ENCODE measurements at places on chromosomes 3 and 15.
A peak's percentile ranks its signal among the peaks of the same experiment; 100 is the strongest.

DNA sequence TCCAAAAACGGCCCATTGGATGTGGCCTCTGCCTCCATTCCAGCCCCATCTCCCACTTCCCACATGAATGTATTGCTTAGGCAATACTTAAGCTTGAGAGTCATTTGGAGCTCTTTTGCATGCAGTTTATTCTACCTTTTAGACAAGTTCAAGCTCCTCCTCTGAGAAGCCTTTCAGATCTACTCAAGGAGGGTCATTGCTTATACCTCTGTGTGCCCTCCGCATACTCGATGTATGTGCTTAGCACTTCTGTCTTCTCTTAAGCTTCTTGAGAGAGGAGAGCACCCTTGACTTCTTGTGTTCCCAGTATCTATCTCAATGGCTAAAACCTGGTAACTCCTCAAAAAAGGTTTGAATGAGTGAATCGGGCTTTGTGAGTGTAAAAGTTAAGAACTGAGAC lies 6.6 kb upstream of the UBE3A start:
- DNase-seq, result no peak

- no peak for DNase-seq
Observed at GRCh38 chr3:197490098-197491058, 65.4 kb downstream of the BDH1 start.

- peak; percentile 18 for DNase-seq
Observed at GRCh38 chr15:23642413-23643044, 5.1 kb downstream of the MAGEL2 start.

DNA sequence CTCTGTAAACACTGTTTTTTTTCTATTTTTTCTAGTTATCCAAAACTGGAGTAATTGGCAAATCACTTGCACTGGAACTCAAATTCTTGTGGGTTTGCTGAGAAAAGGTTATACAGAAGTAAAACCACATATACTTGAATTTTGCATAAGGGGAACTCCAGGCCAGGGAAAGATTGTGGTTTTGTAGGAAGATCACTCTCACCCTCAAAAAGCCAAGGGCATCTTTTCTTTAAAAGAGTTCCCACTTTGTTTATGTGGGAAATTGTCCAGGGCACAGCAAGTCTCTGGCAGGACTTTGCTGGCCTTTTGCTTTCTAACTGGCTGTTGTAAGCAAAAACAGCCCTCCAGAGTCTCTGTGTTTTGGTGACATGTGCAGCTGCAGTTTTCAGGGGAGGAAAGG lies 340.3 kb upstream of the RBMS3 start:
- DNase-seq, result peak; percentile 18

DNA sequence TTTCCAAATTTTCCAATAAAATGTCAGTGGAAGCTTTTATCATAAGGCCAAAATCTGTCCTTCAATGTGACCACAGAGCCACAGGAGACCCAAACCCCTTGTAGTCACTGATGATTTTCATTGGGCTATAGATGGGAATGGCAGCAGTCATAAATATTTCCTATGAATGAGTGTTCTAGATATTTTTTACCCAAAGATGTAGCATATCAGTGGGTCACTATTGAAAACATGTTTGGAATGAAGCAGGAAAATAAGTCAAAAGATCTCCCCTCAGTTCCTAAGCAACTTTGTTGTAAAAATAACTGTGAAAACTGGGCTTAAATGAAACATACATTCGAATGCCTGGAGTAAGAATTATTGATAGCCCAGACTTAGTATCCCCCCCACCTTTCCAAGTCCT lies 49.0 kb downstream of the NKIRAS1 start:
- no peak for DNase-seq

GRCh38 chr3:39249453-39250115 lies 30.3 kb downstream of the CX3CR1 start:
- DNase-seq, result no peak

DNA sequence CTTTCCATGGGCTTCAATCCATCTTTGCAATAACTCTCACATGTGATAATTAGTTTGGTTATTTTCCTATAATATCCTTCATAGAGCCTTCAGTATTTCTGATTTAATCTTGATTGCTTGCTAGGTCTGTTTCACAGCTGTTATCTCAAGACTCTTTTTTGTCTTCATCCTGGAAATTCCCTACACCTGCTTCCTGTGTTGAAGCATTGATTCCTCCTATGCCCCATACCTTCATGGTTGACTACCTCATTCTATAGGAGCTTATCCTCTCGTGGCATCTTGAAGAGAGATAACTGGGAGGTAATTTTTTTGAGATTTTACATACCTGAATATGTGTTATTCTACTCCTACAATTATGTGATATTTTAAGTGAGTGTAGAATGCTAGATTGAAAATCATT lies 26.7 kb downstream of the PIK3CA start:
- no peak for DNase-seq

- DNase-seq, result no peak
Observed at GRCh38 chr15:93497291-93497690, 408.3 kb upstream of the RGMA start.

GRCh38 chr15:38626443-38627050 lies 61.9 kb upstream of the RASGRP1 start:
- no peak for DNase-seq

DNA sequence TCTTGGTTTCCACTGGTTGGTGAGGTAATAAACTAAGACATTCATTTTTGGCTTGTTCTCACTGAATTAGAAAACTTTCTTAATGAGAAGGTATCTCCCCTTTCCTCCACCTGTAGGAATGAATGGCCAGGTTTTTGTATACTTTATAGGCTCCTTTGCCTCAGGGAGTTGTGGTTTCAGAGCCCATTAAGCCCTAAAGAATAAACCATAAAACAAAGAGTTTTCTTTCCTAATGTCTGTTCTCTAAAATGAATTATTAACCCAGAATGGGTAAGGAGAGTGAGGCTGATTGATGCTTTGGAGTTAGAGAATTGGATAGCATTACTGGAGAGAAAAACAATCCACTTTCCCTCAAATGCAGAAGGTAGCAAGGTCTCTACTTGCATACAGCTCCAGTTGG lies 67.6 kb downstream of the TIGIT start:
- no peak for DNase-seq

DNA sequence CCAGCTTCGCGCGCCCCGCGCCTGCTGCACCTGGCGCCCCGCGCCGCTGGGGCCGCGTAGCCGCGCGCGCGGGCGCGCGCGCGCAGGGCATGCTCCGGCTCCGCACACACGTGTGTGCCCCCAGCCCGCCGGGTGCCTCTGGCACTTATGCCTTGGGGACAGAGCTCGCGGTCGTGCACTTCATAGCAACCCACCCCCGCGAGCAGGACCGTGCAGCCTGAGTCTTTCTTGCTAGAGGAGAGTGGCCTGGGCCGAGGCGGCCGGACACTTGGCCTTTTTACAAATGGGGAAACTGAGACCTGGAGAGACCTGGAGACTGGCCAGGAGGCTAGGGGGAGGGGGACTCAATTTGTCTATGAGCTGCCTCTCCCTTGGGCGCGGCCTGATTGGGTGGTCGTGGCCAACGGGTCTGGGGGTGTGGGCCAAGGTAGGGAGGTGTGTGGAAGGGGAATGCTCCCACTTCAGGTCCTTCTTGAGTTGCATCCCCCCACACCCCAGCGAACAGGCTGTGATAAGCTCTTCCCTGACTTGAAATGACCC lies 562 bp downstream of the NBEAL2 start:
- DNase-seq, result no peak

DNA sequence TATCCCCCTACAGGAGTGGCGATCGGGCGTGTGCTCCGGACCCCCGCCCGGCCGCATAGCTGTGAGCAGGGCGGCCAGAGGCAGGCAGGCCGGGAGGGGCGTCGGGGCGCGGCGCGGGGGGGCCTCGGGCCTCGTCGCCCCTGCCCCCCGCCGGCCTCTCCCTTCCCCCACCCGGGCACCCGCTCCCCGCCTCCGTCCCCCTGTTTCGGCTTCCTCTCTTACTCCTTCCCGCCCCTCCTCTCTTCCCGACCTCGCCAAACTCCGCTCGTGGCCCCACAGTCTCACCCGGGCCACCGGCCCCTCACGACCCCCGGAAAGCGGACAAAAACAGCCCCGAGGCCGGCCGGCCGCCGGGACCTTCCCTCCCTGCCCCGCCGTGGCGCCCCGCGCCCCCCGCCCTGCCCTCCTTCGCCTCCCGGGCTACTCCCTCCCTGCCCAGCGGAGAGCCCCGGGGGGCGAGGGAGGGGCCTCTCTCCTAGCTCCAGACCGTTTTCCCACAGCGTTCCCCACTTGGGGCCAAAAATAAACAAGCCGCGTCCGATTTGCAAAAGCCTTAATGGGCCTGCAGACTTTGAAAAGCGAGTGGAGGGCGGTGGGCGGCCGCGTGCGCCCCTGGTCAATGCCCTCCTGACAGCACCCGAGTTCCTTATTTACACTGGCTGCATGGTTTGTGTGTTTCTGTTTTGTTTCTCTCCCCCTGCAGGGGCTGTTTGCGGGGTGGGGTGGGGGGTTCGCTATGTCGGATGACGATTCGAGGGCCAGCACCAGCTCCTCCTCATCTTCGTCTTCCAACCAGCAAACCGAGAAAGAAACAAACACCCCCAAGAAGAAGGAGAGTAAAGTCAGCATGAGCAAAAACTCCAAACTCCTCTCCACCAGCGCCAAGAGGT lies 1.0 kb downstream of the UBE2E1 start:
- DNase-seq, result no peak
